ENCODE measurements at places on chromosomes 2 and 18. TPM values are rescaled to one million over a fixed set of nuclear protein-coding genes. Genes with fewer than 3 reads are reported as not detected.

TRIM43 gene
- not detected for total RNA-seq

PROC gene
- total RNA-seq = not detected

WNT6 gene
- total RNA-seq = not detected

PKDCC gene
- total RNA-seq = not detected

KIF5C gene
- total RNA-seq = 18.3 TPM

FN1 gene
- 11.6 TPM for total RNA-seq

OTX1 gene
- not detected for total RNA-seq

RBM44 gene
- 0.63 TPM for total RNA-seq

TUBB8B gene
- total RNA-seq = not detected

UGT1A5 gene
- not detected for total RNA-seq

C1GALT1C1L gene
- total RNA-seq = not detected

All from T-helper 1 cell treated with Interleukin-12 subunit alpha and Interleukin-12 subunit beta and Interleukin-4 antibody, amounts not matched to agents 30 ng/mL and 1 ng/mL, for 36 hours (primary cell).